ENCODE measurements at places on chromosomes 3 and 15.

GRCh38 chr15:97902140-97902780 lies 58.2 kb upstream of the ARRDC4 start:
- no peak for DNase-seq

- no peak for DNase-seq
Observed at GRCh38 chr15:43279496-43279895, 12.8 kb upstream of the TGM5 start.

DNA sequence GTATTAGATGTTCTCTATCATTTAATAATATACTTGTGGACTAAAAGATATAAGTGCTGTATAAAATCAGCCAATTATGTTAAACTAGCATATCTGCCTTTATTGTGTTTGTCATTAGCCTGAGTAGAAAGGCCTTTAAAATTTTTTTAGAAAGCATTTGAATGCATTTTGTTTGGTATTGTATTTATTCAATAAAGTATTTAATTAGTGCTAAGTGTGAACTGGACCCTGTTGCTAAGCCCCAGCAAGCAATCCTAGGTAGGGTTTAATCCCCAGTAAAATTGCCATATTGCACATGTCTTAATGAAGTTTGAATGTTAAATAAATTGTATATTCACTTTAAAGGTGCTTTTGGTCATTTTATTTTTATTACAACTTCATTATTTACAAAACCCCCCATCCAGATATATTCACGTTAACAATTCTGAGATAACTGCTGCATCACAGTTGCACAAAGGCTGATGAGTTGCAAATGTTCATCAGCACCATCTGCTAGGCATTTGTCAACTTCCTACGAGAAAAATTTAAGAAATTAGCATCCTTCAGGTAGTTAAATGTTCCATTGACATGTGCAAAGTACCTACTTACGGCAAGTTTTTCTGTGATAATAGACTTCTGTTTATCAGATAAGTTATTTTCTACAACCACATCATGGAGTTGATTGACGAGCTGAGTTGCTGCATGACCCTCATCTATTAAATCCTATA lies 6.3 kb downstream of the EIF4A2 start:
- no peak for DNase-seq

GRCh38 chr3:98875535-98875934 lies 26.0 kb downstream of the DCBLD2 start:
- DNase-seq: no peak

GRCh38 chr3:38235466-38235865 lies 30.1 kb upstream of the SLC22A13 start:
- DNase-seq: no peak

DNA sequence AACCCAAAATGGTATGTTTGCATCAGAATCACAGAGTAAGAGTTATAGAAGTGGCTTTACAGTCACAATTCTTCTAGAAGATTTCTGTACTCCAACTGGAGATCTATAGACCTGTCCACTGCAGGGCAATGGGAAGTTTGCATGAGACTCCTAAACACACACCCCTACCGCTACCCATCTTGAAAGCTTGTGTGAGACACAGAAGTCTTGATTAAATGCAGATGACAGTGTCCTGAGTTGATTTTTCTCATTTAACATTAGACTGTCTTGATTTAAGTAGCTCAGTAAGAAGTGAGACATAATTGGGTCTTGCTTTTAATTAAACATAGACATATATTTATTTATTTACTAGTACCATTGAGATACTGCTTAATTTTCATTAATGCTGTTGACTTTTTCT lies 54.4 kb downstream of the CD47 start:
- DNase-seq: no peak

GRCh38 chr3:53164911-53165310 lies 3.9 kb downstream of the PRKCD start:
- no peak for DNase-seq

DNA sequence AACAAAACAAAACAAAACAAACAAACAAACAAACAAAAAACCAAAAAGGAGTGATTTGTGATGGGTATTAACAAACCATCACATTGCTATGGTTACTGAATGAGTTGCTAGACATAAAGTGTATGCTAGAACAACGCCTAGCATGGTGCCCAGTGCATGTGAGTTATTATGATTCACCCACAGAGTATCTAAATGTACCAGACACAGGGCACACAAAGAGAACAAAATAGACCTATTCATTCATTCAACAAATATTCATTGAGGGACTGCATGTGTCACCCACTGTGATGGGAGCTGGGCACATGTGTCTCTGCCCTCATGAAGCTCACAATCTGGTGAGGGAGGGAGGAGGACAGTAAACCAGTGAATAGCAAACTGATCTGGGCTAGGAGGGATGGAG lies 11.6 kb upstream of the ACAN start:
- no peak for DNase-seq

DNA sequence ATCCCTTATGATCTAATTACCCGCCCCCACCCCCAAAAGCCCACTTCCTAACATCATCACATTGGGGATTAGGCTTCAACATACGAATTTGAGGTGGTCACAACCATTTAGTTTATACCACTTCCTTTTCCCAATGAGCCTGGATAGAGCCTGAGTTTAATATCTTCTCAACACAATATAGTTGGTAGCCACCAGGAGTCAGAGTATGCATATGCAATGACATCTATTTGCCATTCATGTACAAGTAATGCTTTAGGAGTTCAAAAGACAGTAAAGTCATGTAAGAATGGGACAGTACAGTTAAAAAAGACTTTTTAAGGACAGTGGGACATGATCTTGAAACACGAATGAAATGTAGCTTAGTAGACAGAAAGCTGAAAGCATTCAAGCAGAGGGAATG lies 172.4 kb downstream of the DCLK3 start:
- no peak for DNase-seq

DNA sequence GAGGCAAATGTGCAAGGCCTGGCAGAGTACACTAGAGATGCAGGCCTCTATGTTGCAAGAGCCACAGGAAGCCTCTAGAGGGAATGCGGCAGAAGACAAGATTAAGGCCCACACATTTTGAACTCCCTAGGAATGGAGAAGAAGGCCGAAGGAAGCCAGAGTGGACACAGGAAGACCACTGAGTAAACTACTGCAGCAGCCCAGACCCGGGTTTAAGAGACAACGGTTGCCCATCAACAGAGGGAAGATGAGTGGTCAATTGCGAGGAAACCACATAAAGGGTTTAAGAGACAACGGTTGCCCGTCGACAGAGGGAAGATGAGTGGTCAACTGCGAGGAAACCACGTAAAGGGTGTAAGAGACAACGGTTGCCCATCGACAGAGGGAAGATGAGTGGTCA lies 14.6 kb downstream of the CHSY1 start:
- no peak for DNase-seq

DNA sequence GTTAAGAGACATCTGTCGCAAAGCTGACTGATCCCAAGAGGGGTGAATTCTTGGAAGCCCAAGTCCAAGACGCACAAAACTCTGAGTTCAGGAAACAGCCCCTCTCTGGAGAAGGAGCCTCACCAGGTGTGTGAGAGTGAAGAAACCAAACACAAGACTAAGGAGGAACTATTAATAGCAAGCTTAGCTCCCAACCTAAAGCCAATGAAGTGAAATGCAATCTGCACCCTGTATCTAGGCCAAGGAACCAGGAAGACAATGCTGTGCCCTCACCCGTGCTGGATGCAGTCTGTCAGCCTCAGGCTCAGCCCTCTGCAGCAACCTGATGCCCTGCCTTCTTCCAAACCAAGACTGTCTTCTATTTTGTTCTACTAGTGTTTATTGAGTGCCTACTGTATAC lies 22.5 kb upstream of the THBS1 start:
- DNase-seq: no peak

- no peak for DNase-seq
Observed at GRCh38 chr3:64067506-64068346, 44.4 kb upstream of the PSMD6 start.

GRCh38 chr3:121072133-121072532 lies 164.1 kb downstream of the STXBP5L start:
- no peak for DNase-seq

DNA sequence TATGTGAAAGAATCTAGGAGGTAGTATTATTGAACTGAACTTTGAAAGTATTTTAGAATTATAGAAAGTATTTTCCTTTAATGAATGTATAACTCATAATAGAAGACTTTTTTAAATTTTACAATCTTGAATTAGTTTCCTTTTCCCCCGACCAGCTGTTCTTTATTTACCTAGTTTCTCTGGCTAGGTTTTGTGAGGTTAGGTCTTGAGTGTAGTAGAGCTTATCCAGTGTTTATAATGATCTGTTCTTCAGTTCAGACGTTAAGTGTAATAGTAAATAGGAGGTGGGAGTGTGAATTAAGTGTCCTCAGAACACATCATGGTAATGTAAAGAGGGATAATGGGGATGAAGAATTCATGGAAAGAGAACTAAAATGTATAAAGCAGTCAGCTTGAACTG lies 93.8 kb downstream of the MYRIP start:
- DNase-seq: no peak

DNA sequence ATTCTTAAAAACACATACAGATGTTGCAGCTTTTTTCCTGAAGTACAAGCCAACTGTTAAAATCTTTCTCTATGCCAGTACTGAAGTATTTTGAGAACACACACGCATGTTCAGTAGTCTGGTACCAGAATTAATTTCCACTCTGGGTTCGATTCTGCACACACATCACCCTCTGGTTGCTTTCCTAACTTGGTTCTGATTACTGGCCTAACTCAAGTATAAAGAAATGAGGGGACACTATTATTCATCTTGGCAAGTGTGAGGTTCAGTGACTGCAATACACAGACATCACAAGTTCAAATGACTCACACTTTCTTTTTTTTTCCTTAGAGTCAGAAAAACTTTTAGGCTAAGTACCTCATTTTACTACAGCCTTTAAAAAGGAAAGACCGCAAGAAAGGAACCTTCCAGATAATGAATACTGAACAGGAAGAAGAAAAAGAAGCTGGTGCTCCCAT lies 37.4 kb upstream of the LDHAL6B start:
- DNase-seq: no peak

DNA sequence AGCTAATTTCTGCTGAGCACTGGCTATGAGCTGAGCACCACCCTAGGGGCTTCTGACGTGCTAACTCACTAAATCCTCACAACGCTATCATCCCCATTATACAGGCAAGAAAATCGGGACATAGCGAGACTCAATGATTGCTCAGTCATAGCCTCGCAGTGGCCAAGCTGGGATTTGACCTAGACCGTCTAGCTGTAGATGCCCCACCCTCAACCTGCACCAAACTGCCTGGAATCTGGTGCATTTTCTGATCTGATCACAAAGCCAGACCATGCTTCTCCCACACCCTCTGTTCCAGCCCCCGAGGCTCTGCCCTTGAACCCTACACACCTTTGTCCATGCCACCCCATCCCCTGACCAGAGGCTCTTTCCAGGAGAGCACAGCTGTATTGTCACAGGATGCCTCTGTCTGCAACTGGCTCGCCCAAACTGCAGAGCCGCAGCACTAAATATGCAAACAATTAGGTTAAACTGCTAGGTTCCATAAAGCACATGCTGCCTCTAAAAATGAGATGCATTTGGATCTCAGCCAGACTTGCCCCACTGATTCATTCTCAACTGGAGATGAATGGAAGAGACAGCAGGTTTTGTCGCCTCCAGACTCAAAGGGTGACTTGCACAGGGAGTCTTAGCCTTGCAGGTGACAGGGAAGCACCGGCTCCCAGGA lies 95.2 kb downstream of the NUP210 start:
- no peak for DNase-seq

DNA sequence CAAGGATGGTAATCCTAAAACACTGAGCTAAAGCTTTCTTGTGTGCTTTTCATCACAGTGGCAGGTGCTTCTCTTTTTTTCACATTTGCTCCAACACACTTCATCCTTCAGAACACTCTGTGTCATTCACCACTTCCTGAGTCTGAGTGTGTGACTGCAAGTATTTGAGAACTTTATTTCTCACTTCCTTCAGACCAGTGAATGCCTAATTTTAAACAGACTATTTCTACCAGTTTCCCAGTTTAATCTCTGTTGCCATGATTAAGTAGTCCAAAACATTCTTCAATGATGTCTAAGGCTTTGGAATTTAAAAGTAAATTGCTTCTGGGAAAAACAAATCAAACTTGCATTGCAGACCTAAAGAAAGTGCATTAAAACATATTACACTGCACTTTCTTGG lies 541.2 kb downstream of the RBMS3 start:
- DNase-seq: no peak

GRCh38 chr3:16216373-16216935 lies 42.0 kb downstream of the GALNT15 start:
- DNase-seq: no peak

DNA sequence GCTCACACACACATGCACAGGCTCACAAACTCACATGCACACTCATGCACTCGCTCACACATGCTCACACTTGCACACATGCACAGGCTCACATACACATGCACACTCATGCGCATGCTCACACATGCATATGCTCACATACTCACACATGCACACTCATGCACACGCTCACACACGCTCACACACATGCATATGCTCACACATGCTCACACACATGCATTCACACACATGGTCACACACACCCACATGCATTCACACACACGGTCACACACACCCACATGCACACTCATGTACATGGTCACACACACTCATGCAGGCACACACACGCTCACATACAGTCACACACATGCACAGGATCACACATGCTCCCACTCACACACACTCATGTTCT lies 132.8 kb upstream of the SMAD3 start:
- DNase-seq: no peak

- no peak for DNase-seq
Observed at GRCh38 chr15:88223084-88223483, 33.5 kb downstream of the NTRK3 start.

GRCh38 chr3:159168788-159169187 lies 366.9 kb downstream of the MFSD1 start:
- no peak for DNase-seq

GRCh38 chr3:128478576-128479506 lies 12.2 kb upstream of the DNAJB8 start:
- DNase-seq: no peak

- no peak for DNase-seq
Observed at GRCh38 chr15:41990691-41991090, 18.3 kb upstream of the EHD4 start.

DNA sequence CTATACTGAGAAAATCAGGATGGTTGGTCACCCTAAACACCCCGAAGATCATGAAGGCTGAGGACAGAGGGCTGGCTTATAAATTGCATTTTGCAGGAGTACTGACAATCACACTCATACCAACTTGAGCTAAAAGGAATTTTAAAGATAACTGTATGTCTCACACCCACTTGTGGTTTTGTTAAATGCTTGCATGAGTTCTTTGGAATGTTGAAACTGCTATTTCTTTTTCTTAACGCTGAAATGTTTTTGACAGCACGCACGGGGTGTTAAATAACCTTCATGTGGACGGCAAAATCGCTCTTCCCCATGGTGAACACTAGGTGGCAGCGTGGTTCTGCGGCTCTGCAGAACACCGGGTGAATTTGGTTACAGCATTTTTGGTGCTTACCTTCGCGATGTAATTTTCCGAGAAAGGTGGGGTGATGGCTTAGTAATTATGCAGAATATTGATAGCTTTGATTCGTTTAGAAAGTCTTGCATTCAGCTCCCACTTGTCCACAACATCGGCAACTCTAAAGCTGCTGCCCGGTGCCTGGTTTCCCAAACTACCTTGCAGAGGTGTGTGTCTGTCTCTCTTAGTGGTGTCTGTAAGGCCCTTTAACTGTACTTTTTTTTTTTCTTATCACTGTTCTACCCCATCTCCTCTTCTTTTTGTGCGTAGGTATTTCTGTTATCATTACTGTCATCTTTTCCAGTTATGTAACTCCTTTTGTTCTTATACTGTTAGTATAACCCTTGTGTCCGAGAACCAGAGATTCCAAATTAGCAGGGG lies 51.7 kb downstream of the ARNT2 start:
- DNase-seq: peak; percentile 54

All from stimulated activated CD4-positive, alpha-beta T cell treated with anti-CD3 and anti-CD28 coated beads, Interleukin-1b, Interleukin-23, amount 100 ng/mL, for 48 hours (primary cell).